Stimulated activated CD8-positive, alpha-beta memory T cell treated with anti-CD3 and anti-CD28 coated beads, Interleukin-2, amount 100 ng/mL, for 1 hour (primary cell): ENCODE measurements at places on chromosomes 2 and 18.

DNA sequence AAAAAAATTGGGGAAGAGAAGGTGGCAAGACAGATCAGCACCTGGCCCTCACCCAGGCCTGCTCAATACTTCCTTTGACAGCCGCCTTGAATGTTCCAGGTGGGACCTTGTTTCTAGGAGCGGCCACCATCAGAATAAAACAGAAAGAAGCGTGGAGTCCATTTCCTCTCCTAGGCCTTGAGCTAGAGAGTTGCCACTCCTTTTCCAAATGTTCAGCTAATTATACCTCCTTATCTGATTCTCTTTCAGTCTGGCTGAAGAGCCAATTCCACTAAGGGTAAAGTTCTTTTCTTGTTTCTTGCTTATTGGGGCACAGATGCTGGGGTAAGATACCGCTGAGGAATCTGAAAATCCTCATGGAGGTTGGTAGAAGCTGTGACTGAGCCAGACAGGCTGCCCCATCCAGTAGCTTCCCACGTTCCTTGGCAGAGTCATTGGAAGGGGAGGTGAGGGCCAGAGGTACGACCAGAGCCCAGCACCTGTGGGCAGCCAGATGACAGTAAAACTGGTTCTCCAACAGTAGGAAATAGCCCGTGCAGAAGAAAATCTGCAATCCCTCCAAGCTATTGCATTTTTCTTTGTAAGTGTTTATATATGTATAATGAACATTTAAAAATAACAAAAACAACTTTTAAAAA lies 51.5 kb downstream of the PLB1 start:
- DNase-seq = no peak

- no peak for DNase-seq
Observed at GRCh38 chr2:22903616-22904015, 481.4 kb upstream of the KLHL29 start.

GRCh38 chr2:109736177-109736827 lies 57.8 kb upstream of the RGPD5 start:
- DNase-seq = no peak

DNA sequence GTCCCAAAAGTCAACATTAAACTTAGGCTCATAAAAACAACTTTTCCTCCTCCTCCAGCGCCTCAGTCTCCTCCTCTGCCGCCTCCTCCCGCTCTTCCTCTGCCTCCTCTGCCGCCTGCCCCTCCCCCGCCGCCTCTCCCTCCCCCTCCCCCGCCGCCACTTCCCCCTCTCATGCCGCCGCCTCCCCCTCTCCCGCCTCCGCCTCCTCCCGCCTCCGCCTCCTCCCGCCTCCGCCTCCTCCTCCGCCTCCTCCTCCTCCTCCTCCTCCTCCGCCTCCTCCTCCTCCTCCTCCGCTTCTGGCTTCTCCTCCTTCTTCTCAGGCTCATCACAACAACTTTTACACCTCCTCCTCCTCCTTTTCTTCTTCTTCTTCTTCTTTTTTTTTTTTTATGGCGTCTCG lies 599.9 kb downstream of the TMEM182 start:
- no peak for DNase-seq

GRCh38 chr2:118848381-118849225 lies 1.2 kb upstream of the EN1 start:
- no peak for DNase-seq

- DNase-seq = no peak
Observed at GRCh38 chr2:82650038-82650437, 1809.0 kb downstream of the SUCLG1 start.

DNA sequence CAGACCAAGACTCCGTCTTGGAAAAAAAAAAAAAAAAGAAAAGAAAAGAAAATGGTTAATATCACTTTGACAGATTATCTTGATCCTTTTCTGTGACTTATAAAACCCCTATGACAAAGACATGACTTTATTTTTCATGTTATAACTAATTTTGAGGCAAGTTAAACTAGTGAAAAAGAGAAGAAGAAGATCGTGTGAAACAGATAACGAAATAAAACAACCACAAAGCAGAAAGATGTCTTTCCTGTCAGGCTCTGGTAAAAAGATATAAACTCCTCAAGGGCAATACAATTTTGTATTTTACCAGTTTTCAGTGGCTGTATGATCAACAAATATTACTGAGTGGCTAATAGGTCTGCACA lies 13.4 kb upstream of the RBMS1 start:
- no peak for DNase-seq

GRCh38 chr2:237628247-237629187 lies 1.1 kb downstream of the LRRFIP1 start:
- no peak for DNase-seq

DNA sequence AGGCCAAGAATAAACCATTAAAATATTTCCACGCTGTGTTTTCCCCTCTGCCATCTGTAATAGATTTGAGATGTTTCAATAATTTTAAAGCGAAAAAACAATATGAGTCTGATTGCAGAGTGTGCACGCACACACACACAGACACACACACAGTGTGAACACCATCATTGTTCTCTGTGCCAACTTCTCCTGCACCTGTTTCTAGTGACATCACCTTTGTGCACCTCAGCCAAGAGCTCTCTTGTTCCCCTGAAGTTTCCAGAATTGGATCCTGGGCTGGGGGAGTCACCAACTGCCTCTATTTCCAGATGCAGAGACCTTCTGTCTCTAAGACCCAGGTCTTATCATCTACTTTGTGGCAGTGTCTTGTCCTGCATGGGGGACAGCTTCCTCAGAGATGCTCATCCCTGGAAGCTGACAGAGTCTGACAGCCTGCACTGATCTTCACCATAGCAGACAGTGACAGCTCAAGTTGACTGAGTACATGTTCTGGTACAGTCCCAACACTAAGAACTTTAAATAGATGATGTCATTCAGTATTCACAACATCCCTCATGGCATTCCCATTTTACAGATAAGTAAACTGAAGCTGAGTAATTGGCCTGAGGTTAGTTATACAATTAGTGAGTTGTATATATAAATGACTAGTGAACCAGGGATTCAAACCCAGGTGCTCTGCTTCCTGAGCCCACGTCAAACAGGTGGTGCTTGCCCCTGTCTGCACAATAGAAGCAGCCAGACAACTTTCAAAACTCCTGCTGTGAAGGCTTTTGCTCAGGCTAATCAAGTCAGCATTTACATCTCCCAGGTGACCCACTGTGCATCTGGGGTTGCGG lies 39.4 kb downstream of the ACOXL start:
- no peak for DNase-seq

GRCh38 chr2:29963972-29964570 lies 42.7 kb upstream of the ALK start:
- no peak for DNase-seq

GRCh38 chr2:229539628-229540027 lies 174.7 kb downstream of the DNER start:
- DNase-seq = no peak

DNA sequence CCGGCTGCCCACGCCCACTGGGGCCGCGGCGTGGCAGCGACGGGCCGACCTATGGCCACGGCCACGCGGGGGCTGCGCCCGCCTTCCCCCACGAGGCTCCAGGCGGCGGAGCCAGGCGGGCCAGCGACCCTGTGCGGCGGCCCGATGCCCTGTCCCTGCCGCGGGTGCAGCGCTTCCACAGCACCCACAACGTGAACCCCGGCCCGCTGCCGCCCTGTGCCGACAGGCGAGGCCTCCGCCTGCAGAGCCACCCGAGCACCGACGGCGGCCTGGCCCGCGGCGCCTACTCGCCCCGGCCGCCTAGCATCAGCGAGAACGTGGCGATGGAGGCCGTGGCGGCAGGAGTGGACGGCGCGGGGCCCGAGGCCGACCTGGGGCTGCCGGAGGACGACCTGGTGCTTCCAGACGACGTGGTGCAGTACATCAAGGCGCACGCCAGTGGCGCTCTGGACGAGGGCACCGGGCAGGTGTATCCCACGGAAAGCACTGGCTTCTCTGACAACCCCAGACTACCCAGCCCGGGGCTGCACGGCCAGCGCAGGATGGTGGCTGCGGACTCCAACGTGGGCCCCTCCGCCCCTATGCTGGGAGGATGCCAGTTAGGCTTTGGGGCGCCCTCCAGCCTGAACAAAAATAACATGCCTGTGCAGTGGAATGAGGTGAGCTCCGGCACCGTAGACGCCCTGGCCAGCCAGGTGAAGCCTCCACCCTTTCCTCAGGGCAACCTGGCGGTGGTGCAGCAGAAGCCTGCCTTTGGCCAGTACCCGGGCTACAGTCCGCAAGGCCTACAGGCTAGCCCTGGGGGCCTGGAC lies 253.2 kb downstream of the GLI2 start:
- DNase-seq = no peak

- DNase-seq = no peak
Observed at GRCh38 chr2:230661072-230661957, 51.3 kb upstream of the CAB39 start.
